Neural cell (in vitro differentiated cells): ENCODE measurements at places on chromosomes 16 and 17. TPM values are rescaled to one million over a fixed set of nuclear protein-coding genes. Genes with fewer than 3 reads are reported as not detected.

The HS3ST4 gene
- 13.0 and 14.9 TPM in 2 replicates for polyA plus RNA-seq

The CPHXL2 gene
- polyA plus RNA-seq, result not detected in 2 replicates

The KRTAP1-5 gene
- not detected in 2 replicates for polyA plus RNA-seq

The EVPLL gene
- polyA plus RNA-seq, result not detected in 2 replicates

The RAB11FIP4 gene
- polyA plus RNA-seq, result 14.4 and 25.1 TPM in 2 replicates

The PYCARD gene
- polyA plus RNA-seq, result not detected in 2 replicates

The PRR29 gene
- polyA plus RNA-seq, result 2.8 and 3.8 TPM in 2 replicates

The NOD2 gene
- polyA plus RNA-seq, result not detected in 2 replicates

The RPRML gene
- 4.7 and 9.8 TPM in 2 replicates for polyA plus RNA-seq

The SYNGR3 gene
- polyA plus RNA-seq, result 61.0 and 71.9 TPM in 2 replicates

The PRSS53 gene
- 9.3 and 13.6 TPM in 2 replicates for polyA plus RNA-seq

The BRIP1 gene
- polyA plus RNA-seq, result 0.42 and 0.47 TPM in 2 replicates

The KRTAP4-1 gene
- polyA plus RNA-seq, result not detected in 2 replicates

The THUMPD1 gene
- polyA plus RNA-seq, result 53.6 and 57.1 TPM in 2 replicates

The CSF3 gene
- polyA plus RNA-seq, result 0.32 TPM in 1 of 2 replicates, not detected in the other

The RHBDL1 gene
- 7.2 and 10.8 TPM in 2 replicates for polyA plus RNA-seq

The CTU2 gene
- polyA plus RNA-seq, result 26.3 and 26.8 TPM in 2 replicates

The FSCN2 gene
- polyA plus RNA-seq, result 3.6 and 4.8 TPM in 2 replicates

The PTX4 gene
- polyA plus RNA-seq, result not detected in 2 replicates

The SDK2 gene
- polyA plus RNA-seq, result 0.73 and 2.2 TPM in 2 replicates

The STXBP4 gene
- polyA plus RNA-seq, result 8.1 and 21.3 TPM in 2 replicates

The HID1 gene
- 26.6 and 29.8 TPM in 2 replicates for polyA plus RNA-seq

The CDRT4 gene
- polyA plus RNA-seq, result 22.5 and 26.9 TPM in 2 replicates
